ENCODE measurements at places on chromosomes 3 and 15.

DNA sequence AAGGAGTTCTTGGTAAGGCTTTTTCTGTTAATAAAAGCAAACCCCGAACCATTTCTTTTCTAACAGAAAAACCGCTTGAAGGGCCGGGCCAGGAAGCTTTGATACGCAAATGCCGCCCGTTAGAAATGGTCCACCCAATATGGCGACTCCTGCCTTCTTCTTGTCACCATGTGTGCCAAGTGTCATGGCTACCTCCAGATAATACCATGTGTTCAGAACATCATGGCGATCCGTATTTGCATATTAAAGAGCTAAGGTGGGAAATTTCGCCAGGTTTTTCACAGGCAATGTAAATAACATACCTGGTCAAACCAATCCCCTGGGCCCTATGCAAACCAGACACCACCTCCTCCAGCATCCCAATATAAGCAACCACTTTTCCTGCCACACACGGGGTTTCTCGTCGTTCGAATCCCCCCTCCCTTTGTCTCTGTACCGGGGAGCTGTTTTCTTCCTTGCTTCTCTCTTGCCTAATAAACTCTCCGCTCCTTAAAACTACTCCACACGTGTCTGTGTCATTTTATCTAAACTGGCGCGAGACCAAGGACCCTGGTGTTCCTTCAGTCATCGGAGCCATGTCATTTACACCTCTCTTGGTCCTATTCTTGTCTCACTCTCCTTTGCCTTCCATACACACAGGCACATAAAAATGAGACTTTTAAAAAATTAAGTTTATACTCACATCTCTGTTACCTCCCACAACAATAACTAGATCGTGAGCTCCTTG, 34.5 kb downstream of the NCEH1 start:
- DNase-seq: no peak

DNA sequence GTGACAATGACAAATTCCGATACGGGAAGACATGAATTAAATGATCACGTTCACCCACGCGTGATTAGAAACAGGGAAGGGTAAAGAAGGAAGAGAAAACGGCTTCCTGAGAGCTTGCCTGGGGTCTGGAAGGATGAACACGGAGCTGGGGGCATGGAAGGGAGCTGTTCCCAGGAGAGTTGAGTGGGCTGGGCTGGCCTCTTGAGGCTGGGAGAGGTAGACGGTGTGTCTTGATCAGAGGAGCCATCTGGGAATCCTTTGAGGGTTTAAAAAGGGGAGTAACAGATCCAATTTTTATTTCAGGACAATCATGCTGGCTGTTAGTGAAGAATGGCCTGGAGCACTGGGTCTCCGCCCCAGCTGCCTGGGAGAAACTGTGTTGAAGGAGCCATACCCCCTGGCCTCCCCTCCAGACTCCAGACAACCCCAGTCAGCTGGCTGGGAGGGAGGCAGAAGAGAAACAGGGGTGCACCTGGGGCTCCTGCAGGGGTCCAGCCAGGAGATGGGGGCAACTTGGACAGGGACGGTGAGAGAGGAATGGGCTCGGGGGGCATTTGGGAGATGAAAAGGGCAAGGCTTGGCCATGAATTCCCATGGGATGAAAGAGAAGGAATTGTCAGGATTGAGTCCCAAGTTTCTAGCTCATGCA, 53.6 kb upstream of the CGNL1 start:
- DNase-seq: no peak

GRCh38 chr3:129723558-129724324, 117.3 kb upstream of the PLXND1 start:
- no peak for DNase-seq

DNA sequence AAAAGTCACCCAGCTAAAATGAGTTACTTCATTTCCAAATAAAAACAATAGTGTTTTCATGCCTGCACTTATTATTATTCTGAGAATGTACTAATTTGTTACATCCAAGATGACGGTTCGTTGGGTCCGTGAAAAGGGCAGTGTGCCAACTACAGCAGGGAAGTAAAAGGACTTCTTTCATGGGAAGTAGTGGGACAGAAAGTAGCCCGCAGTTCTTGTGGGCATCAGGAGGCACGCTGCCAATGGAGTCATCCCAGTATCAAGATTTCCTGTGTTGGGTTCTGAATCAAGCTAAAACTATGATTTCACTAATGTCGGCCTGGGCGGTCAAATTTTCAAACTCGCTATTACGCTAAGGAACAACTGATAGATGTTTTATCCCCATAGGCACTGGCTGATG, 254.5 kb upstream of the SOX2 start:
- DNase-seq: no peak

GRCh38 chr3:27675287-27675686, 46.8 kb downstream of the EOMES start:
- no peak for DNase-seq

DNA sequence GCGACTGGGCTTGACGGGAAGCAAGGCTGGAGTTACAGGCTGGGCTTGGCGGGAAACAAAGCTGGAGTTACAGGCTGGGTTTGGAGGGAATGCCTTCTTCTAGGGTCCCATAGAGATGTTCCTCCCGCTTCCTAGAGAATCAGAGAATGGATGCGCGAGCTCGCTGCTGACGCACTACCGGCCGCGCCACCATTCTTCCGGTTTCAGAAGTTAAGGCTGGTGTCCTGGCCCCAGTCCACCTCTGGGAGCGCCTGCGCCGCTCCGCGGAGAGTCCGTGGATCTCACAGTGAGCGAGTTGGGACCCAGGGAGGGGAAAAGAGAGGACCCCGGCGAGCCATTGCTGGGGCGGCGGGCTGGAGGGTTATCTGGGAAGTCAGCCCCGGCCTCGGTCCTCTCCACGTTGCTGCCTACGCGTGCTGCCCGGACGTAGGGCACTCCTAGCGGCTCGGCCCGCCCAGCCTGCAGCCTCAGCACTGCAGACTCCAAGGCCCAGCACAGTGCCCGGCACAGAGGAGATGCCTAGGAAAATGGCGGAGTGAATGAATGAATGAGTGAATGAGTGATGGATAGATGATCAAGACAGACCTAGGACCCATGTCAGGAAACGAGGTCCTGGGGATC, at the start of gene ZNF502:
Gene ZNF502 (plus strand): TSS at position 206 of the 621 bp plus-strand sequence. CDS start 7,602 bp downstream, outside the sequence.
- peak; percentile 73 for DNase-seq

DNA sequence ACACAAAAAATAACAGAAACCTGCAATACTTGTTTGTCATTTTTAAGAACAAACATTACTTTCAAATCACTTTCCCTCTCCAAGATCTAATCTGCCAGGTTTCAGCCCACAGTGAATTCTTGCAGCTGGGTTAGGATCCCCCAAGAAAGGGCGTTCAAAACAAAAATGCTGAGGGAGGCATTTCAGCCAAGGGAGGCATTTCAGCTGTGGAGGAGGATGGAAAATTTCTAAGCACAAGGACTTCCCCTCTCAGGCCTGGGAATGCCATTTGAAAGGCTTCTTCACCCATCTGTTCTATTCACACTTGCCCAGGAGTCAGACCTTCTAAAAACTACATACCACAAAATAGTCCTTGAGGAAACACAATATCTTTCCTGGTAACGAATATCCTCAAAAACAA, 69.1 kb downstream of the P3H2 start:
- DNase-seq: no peak

GRCh38 chr3:194673761-194674160, 1.8 kb upstream of the LSG1 start:
- no peak for DNase-seq

GRCh38 chr15:92151741-92152140, 241.9 kb upstream of the ST8SIA2 start:
- DNase-seq: no peak

DNA sequence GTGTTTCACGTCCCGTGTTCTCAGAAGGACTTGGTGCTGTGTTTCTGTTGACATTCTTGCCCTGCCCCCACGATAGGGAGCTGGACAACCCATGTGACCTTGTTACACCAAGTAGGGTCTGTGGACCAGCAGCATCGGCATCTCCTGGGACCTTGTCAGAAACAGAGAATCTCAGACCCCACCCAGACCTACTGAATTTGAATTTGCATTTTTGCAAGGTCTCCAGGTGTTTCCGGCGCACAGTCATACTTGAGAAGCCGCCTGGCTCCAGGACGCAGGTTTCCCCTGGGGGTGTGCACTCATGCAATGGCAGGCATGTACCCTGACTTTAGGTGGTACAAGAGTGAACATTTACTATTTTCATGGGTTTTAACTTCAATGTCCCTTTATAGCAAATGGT, 117.9 kb downstream of the TLE3 start:
- DNase-seq: no peak

DNA sequence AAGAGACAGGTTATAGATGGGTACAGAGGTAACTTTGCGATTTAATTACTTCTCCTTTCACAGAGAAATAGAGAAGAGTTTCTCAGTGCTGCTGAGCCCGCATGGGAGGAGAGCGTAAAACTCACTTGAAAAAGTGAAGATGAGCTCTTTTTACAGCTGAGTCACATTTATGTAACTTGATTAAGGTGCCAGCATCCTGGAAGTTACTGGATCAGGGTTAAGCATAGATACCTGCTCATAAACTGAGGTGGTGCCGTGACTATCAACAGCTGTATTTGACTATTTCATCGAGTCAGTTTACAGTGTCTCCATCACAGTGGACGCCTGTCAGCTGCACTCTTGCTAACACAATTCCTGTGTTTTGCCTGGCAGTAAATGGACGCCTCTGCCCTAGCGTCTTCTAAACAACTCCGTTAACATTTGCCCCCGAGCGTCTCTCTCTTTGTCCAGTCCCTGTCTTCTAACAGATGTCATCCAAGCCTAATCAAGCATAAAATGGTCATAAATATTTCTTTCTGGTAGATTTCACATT, 414.6 kb downstream of the FOXP1 start:
- DNase-seq: no peak

- no peak for DNase-seq
These were observed 13.6 kb downstream of the PTH1R start for GRCh38 chr3:46891132-46891531.

GRCh38 chr3:127749361-127749760, 73.0 kb downstream of the MGLL start:
- DNase-seq: no peak

DNA sequence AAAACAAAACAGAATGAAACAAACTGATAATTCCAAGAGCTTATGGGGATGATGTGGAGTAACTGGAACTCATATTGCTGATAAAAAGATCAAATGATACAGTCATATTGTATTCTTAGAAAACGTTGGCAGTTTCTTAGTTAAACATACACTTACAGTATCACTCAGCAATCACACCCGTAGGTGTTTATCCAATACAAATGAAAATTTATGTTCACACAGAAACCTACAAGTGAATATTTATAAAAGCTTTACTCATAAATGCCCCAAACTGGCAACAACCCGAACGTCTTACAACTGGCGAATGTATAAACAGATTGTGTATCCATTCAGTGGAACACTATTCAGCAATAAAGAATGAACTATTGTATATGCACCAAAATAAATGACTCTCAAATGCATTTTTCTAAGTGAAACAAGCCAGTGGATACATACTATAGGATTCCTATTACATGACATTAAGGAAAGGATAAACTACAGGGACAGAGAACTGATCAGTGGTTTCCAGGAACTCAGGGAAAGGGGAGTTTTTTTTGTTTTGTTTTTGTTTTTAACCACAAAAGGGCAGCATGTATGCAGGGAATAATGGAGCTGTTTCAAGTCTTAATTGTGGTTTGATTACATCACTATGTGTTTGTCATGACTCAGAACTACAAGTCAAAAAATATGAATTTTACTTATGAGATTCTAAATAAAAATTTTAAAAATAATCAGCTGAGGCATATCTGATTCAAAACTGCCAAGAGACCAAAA, 71.8 kb upstream of the NDUFB4 start:
- no peak for DNase-seq

- no peak for DNase-seq
These were observed 430.6 kb downstream of the FOXP1 start for GRCh38 chr3:71152892-71153265.

- no peak for DNase-seq
These were observed 71.0 kb downstream of the SETD5 start for GRCh38 chr3:9468460-9468859.

GRCh38 chr3:85801955-85802354, 843.2 kb downstream of the CADM2 start:
- peak; percentile 22 for DNase-seq

DNA sequence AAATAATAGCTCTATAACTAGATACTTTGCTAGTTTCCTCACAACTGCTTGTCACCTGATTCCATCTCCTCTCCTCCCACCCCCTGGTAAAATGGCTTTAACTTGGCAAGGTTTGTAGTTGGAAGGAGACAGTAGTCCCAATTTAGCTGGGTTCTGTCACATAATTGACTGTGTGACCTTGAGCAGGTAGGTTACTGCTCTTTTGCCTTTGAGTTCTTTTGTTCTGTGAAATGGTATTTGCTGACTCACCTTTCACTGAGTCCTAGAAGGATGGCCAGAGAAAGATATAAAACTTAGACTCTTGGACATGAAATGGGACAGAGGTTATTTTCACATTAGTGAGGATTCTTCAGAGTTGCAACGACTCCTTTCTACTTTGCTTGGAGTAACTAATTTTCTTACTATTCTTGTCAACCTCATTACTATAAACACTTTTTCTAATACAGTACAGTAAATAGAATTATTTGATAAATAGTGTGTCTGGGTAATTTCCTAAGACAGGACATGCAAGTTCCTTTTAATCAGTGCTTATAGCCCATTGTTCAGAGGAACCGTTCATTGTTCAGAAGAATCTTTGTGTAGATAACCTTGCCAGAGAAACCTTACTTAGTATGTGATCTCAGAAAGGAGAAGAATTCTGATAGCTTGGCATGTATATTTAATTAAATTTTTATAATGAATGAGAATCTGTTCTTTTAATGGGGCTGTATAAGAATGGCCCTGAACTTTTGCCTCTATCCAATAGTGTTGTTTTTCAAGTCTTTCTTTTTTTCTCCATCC, 14.3 kb downstream of the AKAP13 start:
- no peak for DNase-seq

- no peak for DNase-seq
These were observed 27.4 kb upstream of the ATP10A start for GRCh38 chr15:25890529-25890928.

DNA sequence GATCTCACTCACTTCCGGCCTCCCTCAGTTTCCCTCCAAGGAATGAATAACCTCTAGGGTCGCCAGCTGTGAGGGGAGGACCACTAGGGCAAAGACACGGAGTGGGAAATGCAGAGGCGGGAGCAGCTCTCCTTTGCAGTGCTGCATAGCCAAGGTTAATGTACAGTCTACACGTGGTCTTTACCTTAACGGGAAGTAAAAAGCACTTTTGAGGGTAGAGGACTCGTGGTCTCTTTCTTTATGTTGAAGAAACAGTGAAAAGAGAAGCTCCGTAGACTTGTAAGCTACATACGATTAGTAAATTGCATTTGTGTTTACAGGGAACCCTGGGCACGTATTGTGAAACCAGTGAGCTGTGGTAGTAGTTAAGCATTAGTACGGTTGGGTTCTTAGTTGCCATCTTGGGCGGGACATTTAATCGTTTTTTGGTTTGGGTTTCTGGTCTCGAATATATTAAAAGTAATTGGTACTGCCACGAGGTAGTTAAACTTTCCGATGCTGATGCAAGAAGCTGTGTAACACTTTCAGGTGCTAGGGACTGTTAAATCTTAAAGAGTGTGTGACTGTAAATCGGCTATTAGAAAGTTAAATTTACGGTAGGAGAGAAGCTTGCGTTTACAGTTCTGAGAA, 828 bp downstream of the U2SURP start:
- no peak for DNase-seq

GRCh38 chr3:22819209-22819608, 383.9 kb upstream of the UBE2E2 start:
- DNase-seq: no peak

GRCh38 chr15:25683911-25684310, 179.2 kb downstream of the ATP10A start:
- no peak for DNase-seq

- DNase-seq: no peak
These were observed 14.5 kb upstream of the IL16 start for GRCh38 chr15:81182031-81182755.
